Activated CD4-positive, alpha-beta T cell treated with anti-CD3 and anti-CD28 coated beads, Interleukin-2, amount 10 ng/mL, durations not matched to agents 24 days and 14 days (primary cell): ENCODE measurements at places on chromosomes 3 and 15. TPM values are rescaled to one million over a fixed set of nuclear protein-coding genes. Genes with fewer than 3 reads are reported as not detected.

The ADAMTS17 gene
- 0.47 and 1.1 TPM in 2 replicates for total RNA-seq

- DNase-seq, result no peak
These were observed 249.3 kb upstream of the TGFBR2 start for GRCh38 chr3:30356866-30357753.

- no peak for DNase-seq
These were observed 28.8 kb downstream of the TMED3 start for GRCh38 chr15:79339588-79340314.

GRCh38 chr3:147574621-147575020 lies 165.5 kb downstream of the ZIC1 start:
- no peak for DNase-seq

DNA sequence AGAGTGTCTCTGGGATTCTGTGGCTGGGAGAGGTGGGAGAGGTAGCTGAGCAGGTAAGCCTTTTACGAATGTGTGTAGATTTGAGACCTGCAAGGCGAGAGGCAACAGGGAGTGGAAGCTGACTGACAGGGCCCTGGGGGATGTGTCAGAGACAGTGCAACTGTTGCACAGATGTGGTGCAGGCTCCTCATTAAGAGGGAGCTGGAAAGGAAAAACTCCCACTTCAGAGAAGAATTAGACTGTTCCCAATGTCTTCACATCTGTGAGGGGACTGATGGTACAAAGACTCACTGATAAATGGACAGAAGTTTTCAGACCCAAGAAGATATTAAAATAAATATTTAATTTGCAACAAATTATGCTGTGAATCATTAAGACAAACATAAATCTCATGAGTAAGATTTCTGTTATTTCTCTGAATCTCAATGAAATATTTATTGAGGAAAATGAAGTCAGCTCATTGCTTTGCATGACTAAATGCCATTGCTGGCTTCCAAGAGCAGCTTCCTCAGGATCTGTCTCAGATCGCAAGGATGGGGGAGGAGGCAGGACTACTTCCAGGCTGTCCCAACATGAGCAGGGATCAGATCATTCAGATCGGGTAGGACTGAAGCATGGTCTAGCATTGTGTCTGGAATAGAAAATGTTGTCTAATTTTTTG lies 127.3 kb upstream of the ROPN1 start:
- no peak for DNase-seq

The FRG2C gene
- not detected in 2 replicates for total RNA-seq
